Right lobe of liver (tissue), 6 donors: ENCODE measurements at places on chromosomes 5 and 9. TPM values are rescaled to one million over a fixed set of nuclear protein-coding genes. Genes with fewer than 3 reads are reported as not detected.

The FIBCD1 gene
- total RNA-seq: not detected

The CD72 gene
- 2.7 TPM for total RNA-seq

The SLC27A6 gene
- not detected for total RNA-seq

The KCNV2 gene
- total RNA-seq: not detected

The LMX1B gene
- not detected for total RNA-seq

The HTR4 gene
- 0.13 TPM for total RNA-seq

GRCh38 chr5:170225326-170226128 lies 7.3 kb upstream of the C5orf58 start:
- DNase-seq: peak; percentile 58
- no peaks in the 10 kb centered on the region for H3K36me3 ChIP-seq
- H3K4me3 ChIP-seq: no peak overlapping the region
- H3K27ac ChIP-seq: no peak overlapping the region
- no peaks in the 10 kb centered on the region for H3K4me1 ChIP-seq

DNA sequence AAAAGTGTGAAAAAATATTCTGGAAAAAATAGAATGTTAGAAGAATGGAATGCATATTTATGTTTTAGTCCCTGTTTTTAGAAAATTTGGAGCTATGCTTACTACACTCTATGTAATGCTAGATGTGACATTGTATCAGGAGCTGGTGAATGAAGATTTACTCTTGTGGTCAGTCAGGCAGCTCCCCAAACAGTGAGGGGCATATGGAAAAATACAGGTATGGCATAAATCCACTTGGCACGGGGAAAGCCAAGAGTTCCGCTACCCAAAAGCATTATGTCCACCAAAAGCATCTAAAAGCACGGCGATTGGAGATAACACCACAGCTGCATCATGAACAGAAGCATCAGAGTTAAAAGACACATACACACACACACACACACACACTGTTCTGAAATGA lies 220.2 kb upstream of the KLF9 start:
- no peak overlapping the region for H3K4me3 ChIP-seq
- H3K27me3 ChIP-seq: no peaks in the 10 kb centered on the region
- no peak overlapping the region for H3K27ac ChIP-seq
- H3K4me1 ChIP-seq: no peaks in the 10 kb centered on the region
- no peaks in the 10 kb centered on the region for H3K36me3 ChIP-seq
- DNase-seq: no peak

- H3K27me3 ChIP-seq: no peaks in the 10 kb centered on the region
- H3K36me3 ChIP-seq: no peaks in the 10 kb centered on the region
Measured at GRCh38 chr5:16727755-16728325, 111.0 kb upstream of the RETREG1 start.

DNA sequence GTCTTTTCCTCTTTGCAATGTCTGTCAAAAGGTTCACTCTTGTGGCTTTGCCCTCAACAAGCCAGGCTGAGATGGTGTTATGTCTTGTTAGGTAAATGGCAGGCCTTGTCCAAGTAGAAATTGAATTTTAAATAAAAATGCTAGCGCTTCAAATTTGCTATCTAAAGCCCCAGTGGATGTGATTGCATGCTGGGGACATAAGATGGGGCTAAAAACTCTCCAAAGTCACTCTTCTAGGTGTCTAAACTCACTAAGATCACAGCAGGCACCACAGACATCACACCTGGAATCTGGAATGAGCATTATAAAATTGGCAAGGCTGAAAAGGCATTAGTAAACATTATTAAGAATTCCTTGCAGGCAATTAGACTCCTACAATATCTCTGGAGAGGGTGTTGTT lies 262.7 kb upstream of the CLINT1 start:
- no peaks in the 10 kb centered on the region for H3K27me3 ChIP-seq
- H3K4me1 ChIP-seq: no peaks in the 10 kb centered on the region
- DNase-seq: no peak
- H3K4me3 ChIP-seq: no peak overlapping the region

GRCh38 chr9:36187414-36187813 lies 3.3 kb upstream of the CLTA start:
- DNase-seq: no peak
- no peak overlapping the region for H3K4me3 ChIP-seq
- no peaks in the 10 kb centered on the region for H3K36me3 ChIP-seq

DNA sequence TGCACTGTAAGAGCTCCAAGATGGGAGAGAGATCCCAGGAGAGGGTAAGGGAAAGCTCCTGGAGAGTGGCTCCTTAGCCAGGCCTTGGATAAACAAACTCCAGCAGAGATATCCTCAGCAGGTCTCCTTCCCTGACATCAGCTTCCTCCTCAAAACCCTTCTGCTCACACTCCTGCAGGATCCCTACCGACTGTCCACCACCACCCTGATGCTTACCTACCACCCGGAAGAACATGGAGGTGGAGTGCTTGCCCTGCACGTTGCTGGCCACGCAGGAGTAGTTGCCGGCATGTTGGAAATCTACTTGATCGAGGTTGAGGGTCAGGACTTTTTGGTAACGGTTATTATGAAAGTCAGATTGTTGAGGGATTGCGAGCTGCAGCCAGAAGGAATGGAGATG lies 9.3 kb downstream of the CSF1R start:
- peak; percentile 16 for DNase-seq
- no peaks in the 10 kb centered on the region for H3K4me1 ChIP-seq
- H3K36me3 ChIP-seq: no peaks in the 10 kb centered on the region
- H3K27ac ChIP-seq: no peak overlapping the region
- no peak overlapping the region for H3K4me3 ChIP-seq
- H3K27me3 ChIP-seq: no peaks in the 10 kb centered on the region

GRCh38 chr5:127228540-127229184 lies 61.9 kb upstream of the MEGF10 start:
- H3K4me3 ChIP-seq: peak overlapping the region; percentile 55
- no peaks in the 10 kb centered on the region for H3K4me1 ChIP-seq
- H3K36me3 ChIP-seq: no peaks in the 10 kb centered on the region
- H3K27me3 ChIP-seq: no peaks in the 10 kb centered on the region
- no peak overlapping the region for H3K27ac ChIP-seq
- no peak for DNase-seq

GRCh38 chr9:132857616-132858342 lies 20.3 kb downstream of the AK8 start:
- H3K4me3 ChIP-seq: no peak overlapping the region
- H3K4me1 ChIP-seq: no peaks in the 10 kb centered on the region
- DNase-seq: no peak
- no peaks in the 10 kb centered on the region for H3K36me3 ChIP-seq
- H3K27ac ChIP-seq: no peak overlapping the region

DNA sequence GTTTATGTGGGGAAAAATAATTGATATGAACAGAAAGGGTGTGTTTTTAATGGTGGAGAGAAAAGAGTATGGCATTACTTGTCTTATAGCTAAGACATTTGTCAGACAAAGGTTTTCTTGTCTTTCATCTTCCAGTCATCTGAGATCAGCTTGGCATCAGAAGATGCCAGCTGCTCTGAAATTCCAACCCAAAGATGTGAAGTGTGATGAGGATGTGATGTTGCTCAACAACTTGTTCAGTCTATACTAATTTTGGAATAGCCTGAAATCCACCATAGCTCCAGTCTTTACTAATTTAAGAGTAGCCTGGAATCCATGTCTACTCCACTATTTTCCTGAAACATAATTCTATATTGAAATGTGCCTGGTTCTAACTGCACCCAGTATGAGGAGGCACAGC lies 182.3 kb downstream of the CFAP90 start:
- no peak overlapping the region for H3K4me3 ChIP-seq
- H3K27ac ChIP-seq: no peak overlapping the region
- H3K36me3 ChIP-seq: no peaks in the 10 kb centered on the region
- DNase-seq: no peak

- H3K4me3 ChIP-seq: no peak overlapping the region
- no peaks in the 10 kb centered on the region for H3K4me1 ChIP-seq
Measured at GRCh38 chr9:78664370-78664769, 367.4 kb downstream of the PSAT1 start.
